ENCODE measurements at places on chromosomes 13 and 19.

GRCh38 chr13:35984776-35985453 lies 146.3 kb downstream of the DCLK1 start:
- DNase-seq = no peak

GRCh38 chr13:20787180-20787579 lies 13.4 kb upstream of the EEF1AKMT1 start:
- DNase-seq = no peak

DNA sequence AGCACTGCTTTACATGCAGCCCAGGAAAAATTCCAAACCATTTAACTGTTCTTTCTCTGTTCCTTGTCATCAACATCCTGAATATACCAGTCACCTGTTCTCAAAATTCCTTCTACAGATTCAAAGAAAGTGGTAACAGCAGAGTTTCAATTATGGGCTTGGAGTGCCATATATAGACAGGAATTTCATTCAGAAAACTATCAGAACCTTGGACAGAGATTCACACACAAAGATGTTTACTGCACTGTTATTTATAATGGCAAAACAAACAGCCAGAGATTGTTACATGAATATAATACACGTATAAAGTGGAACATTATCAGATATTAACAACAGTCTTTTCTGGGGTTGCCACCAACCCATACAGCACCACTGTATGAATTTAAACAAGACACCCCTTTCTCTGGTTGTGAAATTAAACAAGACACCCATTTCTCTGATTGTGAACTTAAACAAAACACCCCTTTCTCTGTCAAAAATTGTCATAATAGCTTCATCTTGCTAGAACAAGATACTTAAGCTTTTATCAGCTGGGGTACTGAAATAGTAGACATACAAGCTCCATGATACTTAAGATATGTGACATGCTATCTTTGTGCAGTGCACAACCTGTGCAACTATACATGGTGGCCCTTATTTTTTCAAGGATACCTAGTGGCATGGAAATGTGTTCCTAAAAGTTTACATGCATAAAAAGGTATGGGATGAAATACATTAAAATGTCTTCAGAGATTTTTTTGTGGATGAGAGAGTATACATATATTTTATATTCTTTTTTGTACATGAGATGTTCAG lies 12.6 kb downstream of the CACNA1A start:
- no peak for DNase-seq

DNA sequence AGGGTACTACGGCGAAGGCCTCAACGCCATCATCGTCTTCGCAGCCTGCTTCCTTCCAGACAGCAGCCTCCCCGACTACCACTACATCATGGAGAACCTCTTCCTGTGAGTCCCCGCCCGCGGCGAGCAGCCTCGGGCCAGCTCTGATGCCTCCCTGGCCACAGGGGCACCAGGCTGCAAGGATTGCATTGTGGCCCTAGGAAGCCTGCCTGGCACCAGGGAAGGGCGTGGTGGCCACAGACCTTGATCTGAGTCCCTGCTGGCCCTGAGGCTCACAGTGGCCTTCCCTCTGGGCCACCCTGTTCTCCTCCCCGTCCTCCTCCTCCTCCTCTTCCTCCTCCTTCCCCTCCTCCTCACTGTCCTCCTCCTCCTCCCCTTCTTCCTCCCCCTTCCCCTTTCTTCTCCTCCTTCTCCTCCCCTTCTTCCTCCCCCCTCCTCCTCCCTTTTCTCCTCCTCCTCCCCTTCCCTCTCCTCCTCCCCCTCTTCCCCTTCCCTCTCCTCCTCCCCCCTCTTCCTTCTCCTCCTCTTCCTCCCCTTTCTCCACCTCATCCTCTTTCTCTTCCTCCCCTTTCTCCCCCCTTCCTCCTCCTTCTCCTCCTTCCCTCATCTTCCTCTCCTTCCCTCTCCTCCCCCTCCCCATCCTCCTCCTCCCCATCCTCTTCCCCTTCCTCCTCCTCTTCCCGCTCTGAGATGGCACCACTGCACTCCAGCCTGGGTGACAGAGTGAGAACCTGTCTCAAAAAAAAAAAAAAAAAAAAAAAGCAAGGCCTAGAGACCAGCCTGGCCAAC lies 24.4 kb upstream of the NMRK2 start:
- no peak for DNase-seq

DNA sequence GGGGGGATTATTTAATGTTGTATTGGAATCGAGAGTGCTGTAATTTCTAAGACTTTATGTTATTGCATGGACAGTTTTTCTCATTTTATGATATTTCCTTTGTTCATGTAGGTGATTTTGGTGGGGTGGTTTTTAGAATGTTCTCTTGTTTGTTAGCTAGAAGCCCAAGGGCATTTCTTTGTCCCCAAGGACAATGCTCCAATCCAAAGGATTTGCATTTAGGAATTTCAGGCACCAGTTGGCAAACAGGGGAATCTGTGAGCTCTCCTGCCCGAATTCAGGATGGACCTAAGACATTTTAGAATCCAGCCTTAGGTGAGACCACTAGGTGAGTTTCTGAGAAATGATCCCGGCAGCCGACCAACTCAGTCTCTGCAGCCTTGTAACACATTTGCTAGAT lies 324.9 kb downstream of the KCNRG start:
- no peak for DNase-seq

- DNase-seq = no peak
Observed at GRCh38 chr13:73250061-73250460, 191.3 kb downstream of the KLF5 start.

GRCh38 chr13:90070362-90070761 lies 1277.1 kb upstream of the MIR17HG start:
- no peak for DNase-seq

DNA sequence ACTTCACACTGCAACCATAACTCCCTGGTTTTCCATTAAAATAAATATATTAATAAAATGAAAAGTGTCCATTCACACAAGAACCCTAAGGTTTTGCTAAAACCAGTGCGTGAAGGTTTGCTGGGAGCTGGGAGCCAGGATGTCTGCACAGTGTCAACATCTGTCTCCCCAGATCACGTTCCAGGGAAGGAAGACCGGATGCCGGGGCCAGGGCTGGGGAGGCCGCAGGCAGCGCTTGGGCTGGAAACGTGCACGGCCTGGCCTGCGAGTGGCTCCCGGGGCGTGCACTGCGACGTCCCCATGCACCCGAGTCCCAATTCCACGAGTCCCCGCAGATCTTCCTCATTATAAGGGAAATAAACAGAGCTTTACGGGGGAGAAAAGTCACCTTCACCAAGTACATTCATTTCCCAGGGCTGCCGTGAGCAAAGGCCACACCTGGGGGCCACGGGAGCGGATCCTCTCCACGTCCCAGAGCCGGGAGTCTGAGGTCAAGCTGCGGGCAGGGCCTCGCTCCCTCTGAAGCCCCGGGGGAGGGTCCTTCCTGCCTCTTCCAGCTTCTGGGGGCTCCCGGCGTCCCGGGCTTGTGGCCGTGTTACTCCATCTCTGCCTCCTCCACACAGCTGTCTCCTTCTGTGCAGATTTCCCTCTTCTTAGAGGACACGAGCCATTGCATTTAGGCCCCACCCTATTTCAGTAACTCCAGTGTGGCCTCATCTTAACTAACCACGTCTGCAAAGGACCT lies 12.8 kb downstream of the SHC2 start:
- DNase-seq = no peak

DNA sequence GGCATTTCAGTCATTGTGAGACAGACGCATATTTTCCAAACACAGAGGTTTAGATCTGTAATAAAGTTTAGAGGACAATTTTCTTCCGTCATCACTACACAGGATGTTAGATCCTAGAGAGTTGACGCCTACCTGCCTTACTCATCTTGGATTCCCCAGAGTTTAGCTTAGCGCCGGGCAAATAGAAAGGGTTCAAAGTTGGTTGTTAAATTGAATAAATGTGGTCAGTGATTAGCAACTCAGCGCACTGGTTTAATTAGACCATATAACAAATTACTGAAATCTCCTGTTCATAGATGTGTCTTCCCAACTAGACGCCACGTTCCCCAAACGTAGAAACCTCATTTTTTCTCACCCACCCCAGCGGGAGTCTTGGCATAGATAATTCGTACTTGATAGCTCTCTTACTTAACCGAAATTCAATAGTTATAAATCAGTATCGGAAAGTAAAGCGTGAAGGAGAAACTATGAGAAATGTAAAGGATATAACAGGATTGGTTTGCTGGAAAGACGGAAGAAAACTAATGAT lies 726 bp upstream of the UFM1 start:
- peak; percentile 48 for DNase-seq

GRCh38 chr19:3642987-3643673 lies 16.5 kb upstream of the CACTIN start:
- DNase-seq = no peak

DNA sequence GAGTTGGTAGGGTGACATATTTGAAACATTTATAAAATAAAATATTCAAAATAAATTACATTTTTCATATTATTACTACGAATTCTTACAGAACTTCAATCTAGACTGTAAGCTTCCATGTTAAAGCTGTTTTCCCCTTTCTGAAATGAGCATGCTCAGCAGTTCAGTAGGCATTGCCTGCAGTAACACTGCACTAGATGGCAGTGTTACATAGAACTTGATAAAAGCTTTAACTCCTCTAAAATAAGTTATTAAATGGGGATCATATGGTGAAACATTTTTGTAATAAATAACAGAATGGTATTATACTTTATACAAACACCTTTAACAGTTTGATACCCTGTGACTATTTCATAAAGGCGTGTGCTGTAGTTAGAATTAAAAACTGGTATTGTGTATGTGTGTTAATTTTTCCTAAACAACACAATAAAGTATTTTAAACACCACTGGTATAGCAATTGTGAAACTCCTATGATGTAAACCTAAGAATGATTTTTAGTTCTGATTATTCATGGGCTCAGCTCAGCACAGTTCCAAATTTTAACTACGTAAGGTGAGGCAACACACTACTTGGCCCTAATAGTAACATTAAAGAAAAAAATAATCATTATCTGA lies 11.6 kb upstream of the GPR18 start:
- peak; percentile 76 for DNase-seq

DNA sequence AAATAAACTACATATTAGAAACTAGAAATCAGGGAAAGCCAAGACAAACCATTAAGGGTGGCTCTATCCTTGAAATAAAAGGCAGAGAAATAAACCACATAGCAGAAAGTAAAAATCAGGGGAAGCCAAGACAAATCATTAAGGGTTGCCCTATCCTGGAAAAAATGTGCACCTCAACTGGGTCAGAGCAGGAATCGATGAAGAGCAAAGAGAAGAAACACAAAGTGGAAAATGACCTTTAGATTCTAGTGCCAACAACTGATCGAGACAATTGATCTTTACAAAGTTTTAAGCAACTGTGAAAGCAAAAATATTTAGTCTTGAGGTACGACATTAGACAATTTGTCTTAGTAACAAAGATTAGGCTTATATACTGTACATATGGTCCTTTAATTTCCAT lies 26.6 kb downstream of the KLF12 start:
- DNase-seq = no peak

DNA sequence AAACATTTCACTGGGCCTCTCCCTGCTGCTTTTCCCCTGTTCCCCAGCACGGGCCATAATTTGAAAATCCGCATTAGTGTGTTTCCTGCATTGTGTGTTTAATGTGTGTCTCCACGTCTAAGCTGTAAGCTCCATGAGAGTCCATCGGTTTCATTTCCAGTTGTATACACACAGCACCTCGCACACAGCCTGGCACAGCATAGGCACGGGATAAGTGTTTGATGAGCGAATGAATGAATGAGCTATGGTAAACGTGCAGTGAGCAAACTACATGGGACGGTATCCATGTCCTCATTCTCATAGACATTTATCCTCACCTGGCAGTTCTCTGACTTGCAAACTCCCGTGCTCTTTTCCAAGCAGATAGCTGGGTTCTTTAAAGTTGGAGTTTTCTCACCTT lies 106.1 kb downstream of the RAB20 start:
- no peak for DNase-seq

- no peak for DNase-seq
Observed at GRCh38 chr13:80463673-80464352, 122.9 kb upstream of the SPRY2 start.

DNA sequence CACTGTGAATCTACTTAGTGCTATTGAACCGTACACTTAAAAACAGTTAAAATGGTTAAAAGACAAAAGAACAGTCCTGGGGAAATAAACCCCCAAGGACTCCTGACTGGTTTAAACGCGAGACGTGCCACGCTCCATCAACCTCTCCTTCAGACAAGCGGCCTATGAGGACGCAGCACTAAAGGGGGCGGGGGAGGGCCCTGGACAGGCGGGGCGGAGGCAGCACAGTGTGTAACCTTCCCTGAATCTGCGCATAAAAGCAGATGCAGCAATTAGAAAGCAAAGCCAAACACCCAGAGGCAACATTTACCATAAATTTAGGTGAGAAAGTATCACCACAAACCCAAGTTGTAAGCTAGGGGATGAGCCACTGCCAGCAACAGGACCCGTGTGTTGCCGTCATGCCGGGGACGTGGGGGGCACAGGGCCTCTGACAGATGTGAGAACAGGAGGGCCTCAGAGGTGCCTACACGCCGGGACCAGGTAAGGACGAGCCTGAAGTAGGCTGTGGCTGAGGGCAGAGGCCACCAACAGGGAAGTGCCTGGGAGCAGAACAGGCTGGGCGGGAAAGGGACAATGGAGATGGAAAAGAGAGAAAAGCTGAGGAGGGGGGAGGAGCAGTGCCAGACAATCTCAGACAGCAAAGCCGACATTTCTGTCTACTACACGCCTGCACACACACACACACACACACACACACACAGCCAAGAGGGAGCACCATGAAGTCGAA lies 15.3 kb upstream of the ADPRHL1 start:
- no peak for DNase-seq

DNA sequence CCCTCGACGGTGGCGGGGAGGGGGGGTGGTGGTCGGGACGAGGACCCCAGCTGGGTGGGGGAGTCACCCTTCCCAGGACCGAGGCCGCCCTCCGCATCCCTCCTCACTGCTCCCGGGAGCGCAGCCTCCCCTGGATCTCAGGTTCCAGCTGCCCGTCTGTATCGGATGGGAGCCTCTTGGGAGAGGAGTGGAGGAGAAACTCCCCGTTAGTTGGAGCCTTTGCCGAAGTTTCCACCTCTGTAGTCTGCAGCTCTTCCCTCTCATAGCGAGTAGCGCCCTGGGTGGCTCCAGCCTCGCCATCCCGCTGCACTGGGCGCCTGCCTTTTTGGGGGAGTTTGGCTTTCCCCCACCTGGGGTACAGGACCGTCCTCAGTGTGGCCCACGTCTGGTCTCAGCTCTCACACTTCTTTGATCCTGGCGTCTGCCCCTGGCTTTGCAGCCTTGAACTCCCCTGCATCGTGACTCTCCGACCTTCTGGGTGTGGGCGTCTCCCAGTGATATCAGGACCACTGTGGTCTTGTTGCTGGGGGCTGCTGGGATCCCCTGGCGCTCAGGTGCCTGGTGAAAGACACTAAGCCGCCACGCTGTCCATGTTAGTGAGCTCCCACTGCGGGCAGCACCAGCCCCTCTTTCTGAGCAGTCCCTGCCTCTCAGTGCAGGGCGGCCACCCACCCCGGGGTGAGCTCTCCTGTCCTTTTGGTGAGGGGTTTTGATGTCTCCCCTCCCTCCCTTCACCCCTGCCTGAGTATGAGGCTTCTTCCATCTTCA lies 1.1 kb downstream of the CNOT3 start:
- DNase-seq = no peak

- no peak for DNase-seq
Observed at GRCh38 chr13:114296448-114296847, 15.0 kb downstream of the UPF3A start.

GRCh38 chr13:26983543-26984320 lies 187.9 kb downstream of the USP12 start:
- no peak for DNase-seq

GRCh38 chr19:5507065-5507909 lies 52.1 kb downstream of the ZNRF4 start:
- DNase-seq = no peak
